Activated CD4-positive, CD25-positive, alpha-beta regulatory T cell treated with anti-CD3 and anti-CD28 coated beads, Interleukin-2, amount 50 U/mL, for 16 hours (primary cell): ENCODE measurements at places on chromosomes 2 and 18.

GRCh38 chr18:37663446-37663845, 97.8 kb upstream of the CELF4 start:
- DNase-seq = no peak

GRCh38 chr2:127985026-127985734, 42.7 kb downstream of the SAP130 start:
- DNase-seq = no peak

- no peak for DNase-seq
These were observed 120.9 kb downstream of the DHRS9 start for GRCh38 chr2:169190197-169190775.

- DNase-seq = no peak
These were observed 6.5 kb downstream of the PRPF40A start for GRCh38 chr2:152710713-152711112.

DNA sequence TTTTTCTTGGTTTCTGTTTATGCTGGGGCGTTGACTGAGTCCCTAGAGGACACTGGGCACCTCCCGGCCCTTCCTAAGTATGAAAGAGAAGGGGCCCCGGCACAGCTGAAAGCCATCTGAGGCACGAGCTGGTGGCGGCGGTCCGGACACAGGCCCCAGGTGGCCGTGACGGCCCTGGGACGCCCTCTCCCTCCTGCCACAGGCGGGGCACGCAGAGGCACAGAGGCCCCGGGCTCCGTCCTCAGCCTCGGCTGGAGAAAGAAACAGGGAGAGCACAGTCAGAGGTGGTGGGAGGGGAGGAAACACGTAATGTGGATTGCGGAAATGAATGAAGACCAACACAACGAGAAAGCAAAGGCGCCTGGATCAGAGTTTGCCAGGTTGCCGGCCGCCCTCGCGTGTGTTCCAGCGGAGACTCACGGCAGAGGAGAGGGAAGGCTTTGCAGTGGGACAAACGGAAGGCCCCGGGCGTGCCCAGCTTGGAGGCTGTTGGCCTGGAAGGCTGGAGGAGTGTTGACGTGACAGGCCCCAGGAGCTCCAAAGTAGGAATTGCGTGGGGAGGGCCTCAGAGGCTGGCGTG, 119.1 kb downstream of the PTGR3 start:
- no peak for DNase-seq

- no peak for DNase-seq
These were observed 100.1 kb downstream of the CRACDL start for GRCh38 chr2:98835831-98836385.

GRCh38 chr2:161041356-161041755, 118.9 kb upstream of the TANK start:
- no peak for DNase-seq

GRCh38 chr18:58805467-58806187, 59.0 kb upstream of the ZNF532 start:
- no peak for DNase-seq

- DNase-seq = no peak
These were observed 21.3 kb downstream of the HNRNPLL start for GRCh38 chr2:38581193-38582147.

DNA sequence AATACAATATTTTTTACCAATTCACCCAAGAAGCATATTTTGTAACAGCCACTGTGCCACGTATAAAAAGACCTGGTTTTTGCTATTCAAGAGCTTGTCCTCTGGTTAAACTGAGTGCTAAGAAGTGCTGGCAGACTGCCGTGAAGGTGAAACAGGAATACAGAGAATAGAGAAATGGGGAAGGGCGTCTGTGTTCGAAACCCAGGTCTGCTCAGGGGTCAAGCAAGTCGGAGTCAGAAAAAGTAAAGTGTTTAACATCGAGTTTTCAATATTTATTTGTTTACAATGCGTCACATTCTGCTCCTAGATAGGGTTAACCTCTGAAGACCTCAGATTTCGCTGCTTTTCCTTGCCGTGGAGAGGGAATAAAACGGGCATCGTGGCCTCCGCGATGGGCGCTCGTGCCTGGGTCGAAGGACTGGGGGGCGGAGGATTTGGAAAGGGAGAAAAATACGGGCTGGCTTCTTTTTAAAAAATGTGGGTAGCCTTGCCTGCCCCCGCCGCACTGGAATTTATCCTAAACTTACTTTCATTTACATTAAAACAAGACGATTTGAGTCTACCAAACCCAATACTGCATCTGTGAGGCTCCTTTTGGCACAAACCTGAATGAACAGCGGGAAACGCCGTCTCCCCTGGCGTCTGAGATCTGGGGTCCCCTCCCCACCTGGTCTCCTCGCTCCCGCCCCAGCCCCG, 1.1 kb upstream of the SNTG2 start:
- no peak for DNase-seq

GRCh38 chr2:216083464-216084281, 2.0 kb downstream of the TMEM169 start:
- DNase-seq = no peak

DNA sequence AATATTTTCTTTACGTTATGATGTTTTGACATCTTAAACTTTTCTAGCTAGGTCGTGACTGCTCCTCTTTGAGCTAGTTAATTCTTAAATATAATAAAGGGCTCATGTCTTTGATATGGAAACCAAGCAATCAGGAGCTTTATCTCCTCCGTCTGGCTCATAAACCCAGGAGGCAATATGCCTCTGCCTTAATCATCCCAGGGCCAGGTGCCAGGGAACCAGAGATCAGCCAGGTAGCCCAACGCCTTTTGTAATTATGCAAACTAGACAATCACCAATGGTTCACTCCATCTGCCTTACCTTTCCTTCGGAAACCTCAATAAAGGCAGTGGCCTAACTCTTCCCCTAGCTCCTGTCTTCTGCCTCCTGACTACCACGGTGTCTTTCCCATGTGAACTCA, 213.7 kb downstream of the KCNJ3 start:
- DNase-seq = no peak

DNA sequence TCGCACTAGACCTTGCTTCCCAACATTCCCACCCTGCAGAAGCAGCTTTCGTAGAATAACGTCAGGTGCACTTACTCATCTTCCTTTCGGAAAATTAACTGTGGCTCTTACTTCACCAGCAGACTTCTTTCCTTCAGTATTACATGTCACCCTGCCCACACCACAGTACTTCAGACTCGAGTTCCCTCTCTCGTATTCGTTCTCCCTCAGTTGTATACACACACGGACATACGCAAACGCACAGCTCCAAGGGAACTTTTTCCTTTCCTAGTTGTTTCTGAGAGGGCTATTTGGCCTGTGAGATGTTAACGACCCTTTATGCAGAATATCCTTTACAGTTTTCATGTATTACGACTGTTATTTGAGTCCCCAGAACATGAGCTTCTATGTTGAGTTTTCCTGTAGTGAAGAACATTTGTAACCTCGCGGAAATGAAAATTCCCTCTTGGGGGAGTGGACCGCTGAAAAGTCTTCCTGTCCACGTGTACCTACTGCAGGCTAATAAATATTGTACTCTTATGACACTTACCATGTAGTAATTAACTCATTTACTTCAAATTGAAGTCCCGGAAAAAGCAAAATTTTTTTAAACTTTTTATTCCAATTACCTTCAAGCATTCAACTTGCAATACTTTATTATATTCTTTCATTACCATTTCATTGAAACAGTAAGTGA, 908 bp downstream of the ERLEC1 start:
- no peak for DNase-seq

DNA sequence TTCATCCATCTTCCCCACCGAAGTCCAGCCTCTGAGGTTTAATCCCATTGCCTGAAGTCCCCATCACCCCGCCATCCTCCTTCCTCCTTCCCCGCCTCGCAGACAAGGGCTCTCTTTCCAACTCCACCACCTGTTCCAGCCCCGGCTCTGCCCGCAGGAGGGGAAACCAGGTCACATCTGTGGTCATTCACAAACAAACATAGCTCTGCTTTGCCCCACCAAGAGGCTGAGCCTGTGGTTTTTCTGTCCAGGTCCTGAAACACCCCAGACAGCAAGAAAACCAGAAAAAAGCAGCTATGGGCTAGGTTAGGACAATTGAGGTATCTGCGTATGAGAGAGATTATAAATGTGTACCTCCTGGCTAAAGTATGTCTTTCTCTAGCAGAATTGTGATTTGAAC, 144.7 kb downstream of the GLI2 start:
- no peak for DNase-seq

DNA sequence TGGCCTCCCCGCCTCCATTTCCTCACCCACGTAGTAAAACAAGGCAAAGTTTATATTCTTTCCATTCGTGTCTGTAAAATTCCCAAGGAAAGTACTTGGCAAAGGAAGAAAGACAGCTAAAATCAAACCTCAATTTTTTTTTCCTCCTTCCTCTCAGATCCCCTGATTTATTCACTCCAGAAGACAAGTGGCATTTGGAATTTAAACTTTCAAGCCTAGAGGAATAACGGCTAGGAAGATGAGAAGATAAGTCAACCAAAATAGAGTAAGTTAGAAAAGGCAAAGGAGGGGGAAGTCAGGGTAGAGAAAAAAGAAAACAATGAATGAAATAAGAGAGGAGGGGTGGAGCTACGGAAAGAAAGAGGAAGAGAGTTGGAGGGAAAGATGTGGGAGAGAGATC, 198.9 kb upstream of the PIK3C3 start:
- DNase-seq = no peak

DNA sequence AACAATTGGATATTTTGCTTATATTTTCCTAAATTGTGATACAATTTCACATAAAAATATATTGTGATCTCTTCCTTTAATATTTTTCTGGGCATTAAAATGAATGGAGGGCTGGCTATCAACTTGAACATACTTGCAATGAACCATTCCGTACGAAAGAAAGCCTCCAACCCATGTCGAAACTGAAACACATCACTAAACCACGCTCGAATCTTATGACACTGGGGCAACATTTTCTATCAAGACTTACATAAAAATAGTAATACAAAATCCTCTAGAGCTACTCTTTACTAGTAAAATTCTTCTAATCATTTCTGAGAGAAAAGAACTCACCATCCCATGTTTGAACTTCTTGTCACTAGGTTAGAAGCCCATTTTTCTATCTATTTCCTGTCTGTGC, 132.8 kb upstream of the DOK6 start:
- no peak for DNase-seq

- DNase-seq = no peak
These were observed 64.0 kb downstream of the SLC39A10 start for GRCh38 chr2:195721042-195721441.

GRCh38 chr2:30721668-30722647, 85.3 kb downstream of the CAPN13 start:
- no peak for DNase-seq

GRCh38 chr2:38467768-38468455, 90.8 kb upstream of the ATL2 start:
- no peak for DNase-seq

GRCh38 chr18:75207310-75208154, 1.4 kb downstream of the PTGR3 start:
- DNase-seq = no peak

- DNase-seq = no peak
These were observed 40.5 kb upstream of the REL start for GRCh38 chr2:60840880-60841279.

GRCh38 chr2:97660775-97661389, 3.0 kb downstream of the ACTR1B start:
- DNase-seq = no peak

DNA sequence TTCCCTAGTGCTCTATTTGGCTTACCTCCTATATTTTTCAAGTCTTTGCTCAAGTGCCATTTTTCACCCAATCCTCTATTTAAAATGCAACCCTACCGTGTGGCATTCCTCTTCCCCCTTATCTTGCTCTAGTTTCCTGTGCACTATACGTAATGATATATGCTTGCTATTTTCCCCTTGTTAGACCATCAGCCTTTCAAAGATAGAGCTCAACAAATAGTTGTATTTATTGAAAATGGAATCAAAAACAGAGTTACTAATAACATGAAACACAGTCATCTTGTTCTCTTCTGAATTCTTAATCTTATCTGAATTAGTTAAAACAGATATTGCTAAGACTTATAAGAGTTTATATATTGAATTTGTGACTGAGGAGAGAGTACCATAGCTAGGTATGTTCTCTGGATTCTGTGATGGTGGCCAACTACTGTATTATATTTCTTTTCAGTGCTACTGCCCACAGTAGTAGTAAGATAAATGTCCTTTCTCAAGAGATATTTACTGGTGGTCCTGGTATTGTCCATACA, 55.3 kb downstream of the CAB39 start:
- DNase-seq = no peak

- DNase-seq = no peak
These were observed 66.7 kb upstream of the SH3BP4 start for GRCh38 chr2:234885118-234885517.

DNA sequence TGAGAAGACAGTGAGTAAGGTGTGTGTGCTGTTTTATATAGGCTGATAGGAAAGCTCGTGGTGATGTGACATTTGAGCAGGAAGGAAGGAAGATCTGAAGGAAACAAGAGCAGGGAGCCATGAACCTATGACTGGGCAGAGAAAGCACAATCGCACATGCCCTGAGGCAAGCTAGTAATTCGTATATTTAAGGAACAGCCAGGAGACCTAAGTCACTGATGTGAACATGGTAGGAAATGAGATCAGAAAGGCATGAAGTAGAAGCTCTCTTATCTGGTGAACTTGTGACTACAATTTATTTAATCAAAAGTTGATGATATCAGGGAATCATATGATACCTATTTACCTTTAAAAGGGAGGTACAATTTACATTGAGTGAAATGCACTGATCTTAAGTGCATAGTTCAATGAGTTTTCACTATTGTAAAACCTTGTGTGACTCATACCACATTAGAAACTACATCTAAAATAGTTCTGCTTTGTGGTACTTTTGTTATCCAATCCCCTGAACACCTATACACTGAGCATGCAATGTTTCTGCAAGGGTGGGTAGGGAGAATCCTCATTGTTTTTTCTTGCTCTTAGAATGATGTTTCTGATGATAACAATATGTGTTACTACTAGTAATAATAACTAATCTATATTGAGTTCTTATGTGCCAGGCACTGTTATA, 67.5 kb downstream of the GALNT13 start:
- no peak for DNase-seq

- no peak for DNase-seq
These were observed 74.1 kb downstream of the CABYR start for GRCh38 chr18:24212939-24213338.

DNA sequence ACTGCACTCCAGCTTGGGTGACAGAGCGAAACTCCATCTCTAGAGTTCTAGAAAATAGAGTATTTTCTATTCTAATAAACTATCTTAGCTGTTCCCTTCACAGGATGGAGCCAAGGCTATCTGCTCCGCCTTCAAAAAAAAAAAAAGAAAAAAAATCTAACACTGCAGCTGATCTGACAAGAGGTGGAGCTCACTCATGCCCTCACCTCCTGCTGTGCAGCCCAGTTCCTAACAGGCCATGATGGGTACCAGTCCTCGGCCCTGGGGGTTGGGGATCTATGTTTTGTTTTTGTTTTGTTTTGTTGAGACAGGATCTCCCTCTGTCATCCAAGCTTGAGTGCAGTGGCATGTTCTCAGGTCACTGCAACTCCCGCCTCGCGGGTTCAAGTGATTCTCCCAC, 3.0 kb downstream of the WDSUB1 start:
- no peak for DNase-seq

- DNase-seq = no peak
These were observed 634 bp downstream of the SPATS2L start for GRCh38 chr2:200306931-200307723.

DNA sequence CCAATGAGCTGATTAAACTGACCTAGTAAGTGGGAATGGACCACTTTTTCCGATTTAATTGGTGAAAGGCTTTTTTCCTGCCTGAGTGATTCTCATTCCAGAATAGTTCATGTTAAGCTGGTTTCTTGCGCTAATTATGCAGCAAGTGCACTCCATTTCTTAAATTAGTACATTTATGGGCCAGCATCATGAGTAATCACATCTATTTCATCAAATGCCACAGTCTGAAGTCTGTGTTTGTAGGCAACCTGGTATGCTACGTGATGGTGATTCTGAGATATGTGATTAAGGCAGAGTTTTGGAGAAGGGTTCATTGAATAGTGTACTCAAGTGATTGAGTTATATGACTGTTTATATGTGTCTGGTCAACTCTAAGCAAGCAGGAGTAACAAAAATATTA, 128.0 kb upstream of the BOD1L2 start:
- DNase-seq = no peak
